H4 (cell line): ENCODE measurements at places on chromosomes 6 and 20. TPM values are rescaled to one million over a fixed set of nuclear protein-coding genes. Genes with fewer than 3 reads are reported as not detected.

DNA sequence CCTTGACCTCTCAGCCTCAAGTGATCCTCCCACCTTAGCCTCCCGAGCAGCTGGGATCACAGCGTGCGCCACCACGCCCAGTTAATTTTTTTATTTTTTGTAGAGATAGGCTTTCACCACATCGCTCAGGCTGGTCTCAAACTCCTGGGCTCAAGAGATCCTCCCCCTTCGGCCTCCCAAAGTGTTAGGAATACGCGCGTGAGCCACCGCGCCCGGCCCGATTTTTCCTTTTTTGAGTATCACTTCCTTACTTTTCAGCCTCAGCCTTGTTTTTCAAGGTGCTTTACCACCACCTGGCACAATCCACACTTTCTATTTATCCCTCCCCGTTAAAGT is 791 bp upstream of the STX11 start:
- DNase-seq: no peak

- DNase-seq: no peak
Measured at GRCh38 chr20:12581644-12582289, 427.0 kb upstream of the SPTLC3 start.

- no peak for DNase-seq
Measured at GRCh38 chr20:16865406-16865805, 117.2 kb downstream of the OTOR start.

- peak; percentile 19 for DNase-seq
Measured at GRCh38 chr6:35363293-35363750, 21.0 kb downstream of the PPARD start.

GRCh38 chr20:46283426-46284039 is 24.8 kb downstream of the CDH22 start:
- DNase-seq: peak; percentile 20

DNA sequence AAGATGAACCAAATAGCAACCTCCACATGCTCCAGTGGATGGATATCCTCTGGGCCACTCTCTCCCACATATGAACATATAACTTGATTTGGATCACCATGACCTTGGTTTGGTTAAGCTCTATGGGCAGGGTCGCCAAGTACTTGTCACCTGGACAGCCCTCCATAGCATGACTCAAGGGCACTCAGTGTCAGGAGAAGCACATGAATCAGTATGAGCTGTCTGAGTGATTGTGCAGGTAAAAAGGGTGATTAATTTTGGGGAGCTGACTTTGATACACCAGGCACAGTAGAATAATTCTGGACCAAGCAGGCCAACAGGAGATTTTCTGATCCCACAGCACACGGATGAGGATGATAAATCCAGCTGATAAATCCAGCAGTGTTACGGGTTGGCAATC is 74.4 kb downstream of the OPRM1 start:
- DNase-seq: no peak

GRCh38 chr6:33211136-33211535 is 2.8 kb downstream of the RING1 start:
- no peak for DNase-seq

GRCh38 chr20:20411402-20411801 is 43.5 kb downstream of the INSM1 start:
- DNase-seq: no peak

DNA sequence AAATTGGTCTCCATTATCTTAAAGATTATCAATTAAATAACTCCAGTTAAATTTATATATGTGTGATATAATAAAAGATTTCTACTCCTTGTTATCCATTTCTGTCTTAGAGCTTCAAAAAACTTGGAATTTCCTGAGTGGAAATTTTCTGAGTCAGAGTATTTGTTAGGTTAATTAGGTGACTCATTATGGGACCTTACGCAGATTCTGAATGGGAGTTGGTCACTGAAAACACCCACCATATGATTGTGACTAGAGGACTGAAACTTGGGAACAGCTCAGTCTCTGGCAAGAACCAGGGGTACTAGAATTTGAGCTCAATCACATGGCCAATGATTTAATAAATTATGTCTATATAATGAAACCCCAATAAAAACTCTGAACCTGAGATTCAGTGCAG is 125.4 kb upstream of the HMGCLL1 start:
- peak; percentile 16 for DNase-seq

- no peak for DNase-seq
Measured at GRCh38 chr6:72140795-72141194, 254.4 kb downstream of the RIMS1 start.

DNA sequence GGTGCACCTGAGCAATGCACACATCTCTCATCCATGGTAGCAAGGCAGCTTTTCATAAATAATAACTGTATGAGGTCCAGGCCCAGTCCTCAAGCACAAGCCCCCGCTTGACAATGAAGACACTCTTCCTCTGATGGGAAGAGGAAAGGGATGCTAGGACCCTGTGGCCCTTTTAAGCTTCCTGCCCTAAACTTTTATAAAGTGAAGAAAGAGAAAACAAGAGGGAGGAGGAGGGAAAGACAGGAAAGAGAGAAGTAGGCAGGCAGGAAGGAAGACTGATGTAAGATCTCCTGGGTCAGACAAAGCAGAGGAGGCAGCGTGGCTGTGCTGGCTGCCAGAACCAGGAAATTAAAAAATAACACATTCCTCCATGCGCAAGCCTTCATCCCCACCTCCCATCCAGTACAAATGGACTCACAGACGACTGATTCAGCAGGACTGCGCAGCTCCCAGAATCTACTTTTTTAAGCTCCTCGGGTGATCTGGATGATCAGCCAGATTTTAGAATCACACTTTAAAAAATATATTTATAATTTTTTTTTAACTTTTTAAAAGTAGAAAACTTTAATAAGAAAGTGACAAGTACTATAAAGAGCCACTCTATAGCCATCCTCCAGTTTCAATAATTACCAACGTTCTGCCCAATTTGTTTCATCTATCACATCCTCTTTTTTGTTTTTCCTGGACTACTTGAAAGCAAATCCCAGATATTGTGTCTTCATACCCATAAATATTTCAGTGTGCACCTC is 16.5 kb downstream of the TNFAIP3 start:
- DNase-seq: no peak

DNA sequence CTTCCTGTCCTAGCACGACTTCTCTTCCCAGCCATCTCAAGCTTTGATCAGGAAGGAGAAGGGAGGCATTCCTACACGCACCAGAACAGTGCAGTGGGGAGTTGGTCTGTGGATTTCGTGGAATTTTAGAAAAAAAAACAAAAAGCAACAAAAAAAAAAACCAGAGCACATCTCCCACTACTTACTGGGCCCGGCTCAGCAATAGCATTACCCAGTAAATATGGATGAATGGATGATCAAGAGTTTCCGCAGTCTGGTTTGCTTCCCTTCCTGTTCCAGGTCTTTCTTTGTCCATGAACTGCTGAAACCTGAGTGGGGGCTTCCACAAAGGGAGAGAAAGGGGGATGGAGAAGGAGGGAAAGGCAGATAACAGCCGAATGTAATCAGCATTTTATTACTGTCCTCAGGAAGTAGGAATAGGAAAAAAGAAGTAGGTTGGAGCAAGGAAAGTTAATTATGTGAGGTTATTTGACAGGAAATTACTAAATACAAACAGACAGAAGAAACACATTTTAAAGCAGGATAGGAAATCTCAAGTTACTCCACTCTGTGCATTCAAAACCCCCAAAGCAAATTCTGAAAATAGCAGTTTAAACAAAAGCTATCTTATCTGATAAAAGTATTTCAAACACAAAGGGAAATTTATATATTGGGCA is 349.0 kb downstream of the PRL start:
- DNase-seq: peak; percentile 34

DNA sequence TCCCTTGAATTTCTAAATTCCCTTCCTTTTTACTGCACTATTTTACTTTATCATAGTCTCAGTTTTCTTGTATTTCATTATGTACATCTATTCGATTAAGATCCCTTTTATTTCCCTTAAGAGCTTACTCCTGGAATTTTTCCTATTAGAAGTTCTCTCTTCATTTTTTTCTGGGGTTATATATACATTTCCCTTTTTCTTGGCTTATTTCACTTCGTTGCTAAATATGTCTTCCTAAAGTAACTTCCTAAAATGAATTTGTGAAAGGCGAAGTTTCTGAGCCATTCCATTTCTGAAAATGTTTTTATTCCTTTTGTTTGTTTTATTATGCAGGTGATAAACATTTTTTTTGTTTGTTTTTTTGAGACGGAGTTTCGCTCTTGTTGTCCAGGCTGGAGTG is 5.9 kb upstream of the CD109 start:
- DNase-seq: no peak

DNA sequence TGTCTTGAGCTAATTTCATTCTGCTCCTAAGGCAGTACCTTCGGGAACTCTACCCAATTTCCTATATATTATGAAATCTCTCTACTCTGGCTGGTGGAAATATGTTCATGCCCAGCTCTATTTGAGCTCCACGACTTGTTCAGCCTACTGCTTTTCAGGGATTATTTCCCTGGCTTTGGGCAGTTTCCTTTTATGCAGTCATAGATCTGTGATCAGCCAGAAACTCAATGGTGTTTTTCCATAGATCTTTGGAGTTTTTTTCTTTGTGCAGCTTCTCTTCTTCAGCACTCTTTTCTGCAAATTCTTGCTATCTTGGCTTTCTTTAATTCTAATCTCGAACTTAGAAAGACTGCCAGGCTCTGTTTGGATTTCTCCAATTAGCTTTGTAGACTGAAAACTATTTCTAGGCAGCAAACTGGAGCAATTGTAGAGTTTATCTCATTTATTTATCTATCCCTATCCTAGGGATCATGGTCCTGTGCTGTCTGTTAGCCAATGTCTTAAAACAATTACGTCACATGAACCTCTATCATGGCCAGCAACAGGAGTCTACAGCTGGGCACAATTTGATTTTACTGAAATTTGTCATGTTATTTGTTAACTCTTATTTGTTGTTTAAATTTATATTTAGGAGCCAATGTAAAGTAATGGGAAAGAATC is 328.4 kb downstream of the BCKDHB start:
- DNase-seq: no peak

GRCh38 chr6:3249821-3250220 is 8.9 kb upstream of the PSMG4 start:
- DNase-seq: no peak

- no peak for DNase-seq
Measured at GRCh38 chr6:125189494-125189893, 35.9 kb downstream of the TPD52L1 start.

GRCh38 chr6:40819182-40819834 is 219.7 kb downstream of the UNC5CL start:
- DNase-seq: no peak

DNA sequence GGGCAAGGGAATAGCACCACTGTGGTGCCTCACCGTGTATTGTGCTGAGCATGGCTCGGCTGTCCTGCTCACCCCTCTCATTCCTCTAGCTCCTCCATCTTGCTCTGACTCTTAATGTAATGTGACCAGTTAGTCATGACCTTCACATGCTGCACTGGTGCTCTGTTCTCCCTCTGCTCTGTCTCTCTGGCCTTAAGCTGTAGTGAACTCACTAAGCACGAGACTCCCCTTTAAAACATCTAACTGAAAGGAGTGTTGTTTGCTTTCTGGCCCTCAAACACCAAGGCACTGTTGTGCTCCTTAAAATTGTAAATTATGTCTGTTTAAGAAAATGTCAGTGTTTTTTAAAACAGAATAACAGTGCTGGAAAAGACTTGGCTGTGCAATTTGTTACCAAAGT is 140.4 kb downstream of the HDGFL1 start:
- DNase-seq: no peak

DNA sequence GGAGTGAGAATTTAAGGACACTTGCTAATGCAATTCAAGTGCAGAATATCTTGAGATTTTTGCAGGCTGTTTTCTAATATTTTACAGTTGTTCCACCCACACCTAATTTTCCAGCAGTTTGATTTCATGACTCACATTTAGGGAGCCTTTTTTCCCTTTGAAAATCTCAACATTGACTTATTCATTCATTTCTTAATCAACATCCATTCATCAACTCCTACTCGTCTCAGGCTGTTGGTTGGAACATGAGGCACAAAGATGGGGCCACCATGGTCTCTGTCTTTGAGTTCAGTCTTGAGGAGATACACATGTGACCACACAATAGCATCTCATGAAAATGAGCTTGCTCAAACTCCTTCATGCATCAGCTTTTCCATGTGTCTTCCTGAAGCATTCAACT is 135.6 kb downstream of the UNC5CL start:
- DNase-seq: no peak

DNA sequence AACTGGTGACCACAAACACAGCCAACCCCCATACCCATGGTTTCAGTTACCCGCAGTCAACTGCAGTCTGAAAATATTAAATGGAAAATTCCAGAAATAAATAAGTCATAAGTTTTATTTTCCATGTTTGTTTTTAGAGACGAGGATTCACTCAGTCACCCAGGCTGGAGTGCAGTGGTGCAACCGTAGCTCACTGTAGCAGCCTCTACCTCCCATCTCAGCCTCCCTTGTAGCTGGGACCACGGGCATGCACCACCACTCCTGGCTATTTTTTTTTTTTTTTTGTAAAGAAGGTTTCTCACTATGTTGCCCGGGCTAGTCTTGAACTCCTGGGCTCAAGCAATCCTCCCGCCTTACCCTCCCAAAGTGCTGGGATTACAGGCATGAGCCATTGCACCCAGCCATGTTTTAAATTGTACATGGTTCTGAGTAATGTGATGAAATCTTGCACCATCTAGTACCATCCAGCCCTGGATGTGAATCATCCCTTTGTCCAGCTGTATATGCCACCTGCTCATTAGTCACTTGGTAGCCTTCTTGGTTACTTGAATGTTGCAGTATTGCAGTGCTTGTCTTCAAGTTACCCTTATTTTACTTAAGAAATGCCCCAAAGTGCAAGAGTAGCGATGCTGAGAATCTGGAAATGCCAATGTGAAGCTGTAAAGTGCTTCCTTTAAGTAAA is 14.5 kb downstream of the CSNK2A1 start:
- DNase-seq: peak; percentile 17

GRCh38 chr6:11445146-11445545 is 92.4 kb upstream of the TMEM170B start:
- DNase-seq: no peak

DNA sequence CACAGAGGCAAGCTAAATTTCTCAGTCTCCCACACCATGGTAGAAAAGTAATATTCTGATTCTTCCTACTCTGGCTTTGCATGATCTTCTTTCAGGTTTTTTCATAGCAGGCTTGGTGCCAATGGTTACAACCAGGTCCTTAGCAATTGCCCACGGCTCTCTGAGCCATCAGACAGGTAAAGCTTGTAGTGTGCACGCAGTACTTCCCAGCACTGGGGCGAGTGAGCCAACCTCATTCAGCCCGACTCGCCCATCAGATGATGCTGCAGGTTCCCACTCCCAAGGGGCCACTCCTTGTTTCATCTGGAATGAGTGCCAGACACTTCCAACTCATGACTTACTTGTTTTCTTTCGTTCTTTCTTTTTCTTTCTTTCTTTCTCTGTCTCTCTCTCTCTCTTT is 78.3 kb downstream of the PERP start:
- no peak for DNase-seq

FLOT1 gene
- 206 and 213 TPM in 2 replicates for total RNA-seq

LCA5 gene
- 1.3 and 2.4 TPM in 2 replicates for total RNA-seq

PHACTR3 gene
- total RNA-seq: 0.29 TPM in 1 of 2 replicates, not detected in the other

CLPSL2 gene
- 5.7 TPM in 1 of 2 replicates, not detected in the other for total RNA-seq

SAPCD1 gene
- 0.21 and 2.8 TPM in 2 replicates for total RNA-seq

ID4 gene
- total RNA-seq: 4.3 and 5.5 TPM in 2 replicates

FRS3 gene
- 0.66 and 1.1 TPM in 2 replicates for total RNA-seq

RNASET2 gene
- total RNA-seq: 9.8 and 19.8 TPM in 2 replicates

CLVS2 gene
- total RNA-seq: 0.04 TPM in 1 of 2 replicates, not detected in the other

OR12D3 gene
- total RNA-seq: not detected in 2 replicates

RANBP9 gene
- 15.7 and 18.7 TPM in 2 replicates for total RNA-seq

CFAP206 gene
- 0.97 and 1.6 TPM in 2 replicates for total RNA-seq

MDFI gene
- 0.72 TPM in 1 of 2 replicates, not detected in the other for total RNA-seq

TCF21 gene
- total RNA-seq: not detected in 2 replicates

CYP24A1 gene
- total RNA-seq: 0.95 TPM in 1 of 2 replicates, not detected in the other

PSORS1C1 gene
- total RNA-seq: 0.06 and 0.35 TPM in 2 replicates

TDRD6 gene
- 0.70 TPM in 1 of 2 replicates, not detected in the other for total RNA-seq

TCP11 gene
- total RNA-seq: 0.14 TPM in 1 of 2 replicates, not detected in the other

TFAP2A gene
- 5.0 and 5.4 TPM in 2 replicates for total RNA-seq
